Esophagus squamous epithelium (tissue), 5 donors: ENCODE measurements at places on chromosomes 2 and 18.

DNA sequence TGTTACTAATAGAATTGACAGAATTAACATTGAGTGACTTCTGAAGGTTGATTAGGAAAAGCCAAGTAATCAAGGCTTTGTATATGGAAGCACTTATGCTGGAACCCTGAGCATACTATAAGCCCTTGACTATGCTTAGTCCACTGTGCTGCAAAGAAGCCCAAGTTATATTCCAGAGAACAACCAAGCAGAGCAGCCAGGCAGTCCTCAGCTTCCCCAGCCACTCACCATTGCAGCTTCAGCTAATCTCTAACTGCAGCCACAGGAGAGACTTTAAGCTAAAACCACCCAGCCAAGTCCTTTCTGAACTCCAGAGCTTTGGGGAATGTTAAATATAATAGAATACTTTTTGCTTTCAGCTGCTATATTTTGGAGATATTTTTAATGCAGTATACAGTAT, 164.4 kb upstream of the VWC2L start:
- no peak for DNase-seq

DNA sequence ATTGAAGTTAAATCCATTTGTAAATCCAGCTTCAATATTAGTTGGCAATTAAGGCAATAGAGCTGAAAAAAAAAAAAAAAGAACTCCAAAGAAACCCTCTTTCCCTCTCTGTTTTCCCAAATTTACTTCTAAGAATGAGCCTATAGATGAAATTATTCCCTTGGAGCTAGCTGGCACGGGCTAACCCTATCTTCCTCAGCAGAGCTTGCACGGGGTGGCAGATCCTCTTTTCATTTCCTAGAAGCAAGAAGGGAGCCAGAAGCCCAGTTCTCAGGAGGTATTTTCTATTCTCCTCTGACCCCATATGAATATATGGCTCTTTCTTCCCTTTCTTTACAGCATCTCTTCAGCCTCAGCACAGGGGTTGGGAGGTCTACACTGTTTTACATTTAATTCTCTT, 426.0 kb downstream of the TGIF1 start:
- no peak for DNase-seq

- no peak for DNase-seq
Measured at GRCh38 chr18:75161256-75162028, 47.5 kb downstream of the PTGR3 start.

DNA sequence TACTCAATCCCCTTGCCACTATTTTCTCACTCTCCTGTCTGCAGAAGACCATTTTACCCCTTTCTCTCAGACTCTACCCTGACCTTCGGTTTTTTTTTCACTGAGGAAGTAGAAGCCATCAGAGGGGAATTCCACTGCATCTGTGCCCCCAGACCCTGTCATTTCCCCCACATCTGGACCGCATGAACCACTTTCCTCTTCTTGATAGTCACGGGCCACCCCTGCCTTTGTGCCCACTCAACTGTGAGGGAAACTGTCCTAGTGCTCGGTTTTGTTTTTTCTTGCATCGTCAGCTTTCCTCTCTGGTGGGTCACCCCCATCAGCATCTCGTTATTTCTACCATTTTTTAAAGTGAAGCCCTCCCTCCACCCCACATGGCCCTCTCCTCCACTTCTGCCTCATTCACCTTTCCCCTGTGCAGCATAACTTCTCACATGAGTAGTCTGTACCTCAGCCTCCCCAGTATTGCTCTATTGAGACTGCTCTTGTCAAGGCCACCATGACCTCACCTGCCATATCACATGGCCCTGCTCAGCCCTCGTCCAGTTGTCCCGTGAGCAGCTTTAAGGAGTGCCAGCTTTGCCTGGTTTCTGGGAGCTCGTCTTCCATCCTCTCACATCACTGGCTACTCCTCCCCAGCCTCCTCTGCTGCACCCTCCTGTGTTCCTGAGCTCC, 32.4 kb downstream of the TMEM87B start:
- DNase-seq: no peak

GRCh38 chr18:79747156-79747845, 50.4 kb upstream of the KCNG2 start:
- no peak for DNase-seq

- no peak for DNase-seq
Measured at GRCh38 chr18:42758852-42759251, 356.6 kb downstream of the RIT2 start.

DNA sequence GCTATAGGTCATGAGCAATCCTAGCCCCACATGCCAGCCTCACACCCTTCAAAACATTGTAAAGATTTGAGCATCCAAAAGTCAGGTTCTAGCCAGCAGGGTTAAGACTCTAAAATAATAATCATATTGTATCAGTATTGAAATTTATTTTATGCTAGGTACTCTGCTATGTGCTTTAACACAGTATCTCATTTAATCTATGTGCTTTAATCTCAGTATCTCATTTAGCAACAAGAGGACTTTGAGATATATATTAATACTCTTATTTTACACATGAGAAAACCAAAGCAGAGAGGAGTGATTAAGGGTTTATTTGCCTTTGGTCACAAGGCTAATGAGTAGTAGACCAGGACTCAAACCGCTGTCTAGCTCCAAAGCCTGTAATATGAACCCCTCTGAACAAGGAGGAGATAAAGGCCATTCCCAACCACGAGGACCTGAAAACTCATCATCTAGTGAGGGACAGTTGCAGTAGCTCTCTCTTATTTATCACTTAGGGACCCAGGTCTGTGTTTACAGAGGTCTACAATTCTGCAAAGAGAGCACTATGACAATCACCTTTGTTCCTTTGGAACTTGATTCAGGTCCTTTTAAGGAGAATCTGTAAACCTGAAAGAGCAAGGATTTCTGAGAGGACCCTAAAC, 116.5 kb upstream of the SERTAD2 start:
- DNase-seq: no peak

- no peak for DNase-seq
Measured at GRCh38 chr2:66439812-66440542, 5.1 kb downstream of the MEIS1 start.

DNA sequence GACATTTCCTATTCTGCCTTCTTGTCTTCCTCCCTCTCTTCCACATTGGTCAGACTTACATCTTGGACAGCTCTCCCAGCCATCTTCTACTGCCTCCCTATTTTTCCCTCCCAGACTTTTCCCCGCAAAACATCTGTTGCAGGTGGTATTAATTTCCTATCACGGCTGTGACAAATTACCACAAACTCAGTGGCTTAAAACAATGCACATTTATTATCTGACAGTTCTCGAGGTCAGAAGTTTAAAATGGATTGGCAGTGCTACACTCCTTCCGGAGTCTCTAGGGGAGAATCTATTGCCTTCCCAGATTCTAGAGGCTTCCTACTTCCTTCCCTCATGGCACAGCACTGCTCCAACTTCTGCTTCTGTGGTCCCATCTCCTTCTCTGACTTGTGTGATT, 33.3 kb downstream of the STRADB start:
- no peak for DNase-seq

DNA sequence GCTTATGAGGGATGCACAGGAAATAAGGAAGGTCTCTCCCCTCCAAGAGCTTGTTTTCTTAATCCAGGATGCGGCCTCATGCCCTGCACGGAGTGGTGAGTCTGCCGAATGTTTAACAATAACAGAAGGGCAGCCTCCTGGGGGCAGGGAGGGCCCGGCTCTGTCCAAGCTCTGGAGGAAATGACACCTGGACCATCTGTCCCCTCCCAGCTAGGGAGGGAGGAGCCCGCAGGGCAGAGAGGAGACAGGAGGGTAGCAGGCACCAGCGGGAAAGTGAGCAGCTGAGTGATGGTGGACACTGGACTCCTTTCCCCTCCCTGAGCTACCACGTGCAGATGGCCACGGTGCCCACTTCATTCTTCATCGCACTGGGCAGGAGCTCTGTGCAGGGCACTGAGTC, 398.2 kb upstream of the MYT1L start:
- DNase-seq: no peak

GRCh38 chr2:157168501-157168900, 89.0 kb upstream of the GALNT5 start:
- no peak for DNase-seq

GRCh38 chr2:98669675-98670074, 61.3 kb downstream of the MGAT4A start:
- DNase-seq: no peak

DNA sequence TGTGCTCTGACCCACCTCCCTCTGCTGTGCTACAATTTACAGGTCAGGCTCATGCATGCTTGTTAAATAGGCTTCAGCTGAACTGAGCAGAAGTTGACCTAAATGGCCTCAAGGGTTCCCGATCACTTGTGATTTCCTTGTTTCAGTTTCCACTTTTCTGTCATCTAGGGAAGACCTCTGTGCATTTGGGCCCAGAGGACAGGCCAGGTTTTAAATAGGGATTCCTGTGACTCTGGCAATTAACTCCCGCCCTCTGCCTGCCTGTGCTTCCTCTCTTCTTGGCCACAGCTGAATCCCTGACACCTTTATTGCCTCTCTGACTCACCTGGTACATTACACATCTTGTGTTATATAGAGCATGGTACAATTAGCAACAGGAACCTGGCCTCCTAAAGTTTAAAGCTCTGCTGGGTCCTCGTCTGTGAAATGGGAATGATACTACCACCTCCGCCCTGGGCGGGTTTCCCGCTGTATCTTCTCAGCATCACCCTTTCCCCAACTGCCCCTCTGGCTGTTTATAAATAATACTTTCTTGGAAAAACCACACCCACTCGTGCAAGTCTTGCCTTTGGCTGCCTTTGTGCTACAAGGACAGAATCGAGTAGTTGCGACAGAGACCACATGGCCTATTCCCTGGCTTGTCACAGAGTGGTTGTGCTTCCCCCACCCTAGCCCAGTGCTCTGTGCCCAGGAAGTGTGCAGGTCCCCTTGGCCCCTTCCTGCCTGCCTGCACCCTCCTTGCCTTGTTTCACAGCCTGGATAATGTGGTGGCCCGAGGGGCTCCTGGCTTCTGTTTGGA, 7.9 kb downstream of the CABLES1 start:
- DNase-seq: no peak

- DNase-seq: no peak
Measured at GRCh38 chr2:120226316-120226715, 3.1 kb upstream of the TMEM185B start.

DNA sequence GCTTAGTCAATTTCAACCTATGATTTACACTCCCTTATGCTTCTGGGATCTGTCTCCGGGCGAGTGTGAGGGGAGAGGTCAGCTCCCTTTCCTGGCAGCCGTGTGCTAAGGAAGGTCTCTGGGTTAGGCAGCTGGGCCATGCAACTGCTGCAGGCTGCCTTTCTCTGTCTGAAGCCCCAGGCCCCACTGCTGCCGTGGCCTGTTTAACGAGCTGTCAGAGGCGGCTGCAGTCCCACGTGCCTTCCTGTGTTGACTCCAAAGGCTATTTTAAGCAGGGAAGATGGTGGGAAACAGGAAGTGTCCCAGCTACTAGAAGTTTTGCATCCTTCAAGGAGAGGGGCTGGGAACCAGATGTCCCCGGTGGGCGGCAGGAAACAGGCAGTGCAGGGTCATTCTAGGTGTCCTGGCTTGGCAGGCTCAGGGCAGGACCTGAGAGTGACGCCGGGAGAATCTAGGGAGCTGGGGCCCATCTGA, 186.4 kb downstream of the TNS1 start:
- DNase-seq: no peak

- DNase-seq: no peak
Measured at GRCh38 chr2:162731917-162732804, 106.4 kb downstream of the KCNH7 start.

DNA sequence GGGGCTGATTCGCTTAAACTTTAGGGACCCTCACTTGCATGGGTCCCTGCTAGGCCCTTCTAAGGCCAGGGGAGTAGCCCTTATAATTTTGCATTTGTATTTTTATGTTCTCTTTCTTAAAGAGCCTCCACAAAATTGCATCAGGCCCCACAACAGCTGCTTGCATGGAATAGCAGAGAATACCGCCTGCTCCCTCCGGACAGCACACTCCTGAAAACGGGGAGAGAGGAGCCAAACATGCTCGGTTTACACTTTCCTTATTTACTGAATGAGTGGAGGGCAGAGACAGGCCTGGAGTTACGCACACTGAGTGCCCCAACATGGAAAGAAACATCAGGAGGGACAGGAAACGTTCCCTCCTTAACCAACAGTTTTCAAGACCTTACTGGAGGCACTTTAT, 132.2 kb downstream of the ANTXR1 start:
- no peak for DNase-seq

DNA sequence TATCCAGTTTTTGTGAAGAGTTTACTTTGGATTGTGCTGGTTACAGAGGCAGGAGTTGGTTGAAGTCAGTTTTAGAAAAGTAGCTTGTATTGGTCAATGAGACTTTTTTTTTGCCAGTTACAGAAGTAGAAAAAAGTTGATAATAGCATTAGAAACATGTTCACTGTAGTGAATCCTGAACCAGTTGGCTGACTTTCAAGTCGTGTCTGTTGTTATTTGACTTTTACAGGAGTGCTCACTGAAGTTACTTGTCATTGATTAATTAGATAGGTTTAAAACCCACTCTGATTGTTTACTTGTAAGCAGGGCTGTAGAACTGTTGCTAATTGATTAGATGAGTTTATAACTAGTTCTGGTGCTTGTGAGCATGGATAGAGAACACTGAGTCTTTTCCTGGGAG, 312.0 kb upstream of the VWC2L start:
- no peak for DNase-seq

GRCh38 chr2:222174450-222174849, 124.3 kb downstream of the PAX3 start:
- DNase-seq: no peak

DNA sequence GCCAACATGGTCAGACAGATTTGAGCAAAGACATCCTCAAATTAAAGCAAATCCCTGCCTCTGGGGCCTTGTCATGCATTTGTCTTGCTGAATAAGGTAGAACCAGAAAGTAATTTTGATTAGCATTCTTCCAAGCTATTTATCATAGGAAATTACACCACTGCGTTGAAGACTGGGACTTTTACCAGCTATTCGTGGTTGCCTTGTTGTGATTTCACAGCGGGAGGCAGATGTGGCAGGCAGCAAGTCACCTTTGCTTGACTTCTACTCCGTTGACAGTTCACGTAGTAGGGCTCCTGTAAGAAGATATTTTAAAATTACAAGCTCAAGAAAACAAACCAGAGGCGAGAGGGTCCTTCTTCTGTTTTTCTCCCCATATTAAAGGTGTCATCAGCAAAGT, 80.6 kb downstream of the EN1 start:
- DNase-seq: no peak

GRCh38 chr2:241767464-241768250, 9.0 kb upstream of the GAL3ST2 start:
- no peak for DNase-seq

GRCh38 chr2:227853765-227854271, 17.6 kb upstream of the DAW1 start:
- DNase-seq: no peak

DNA sequence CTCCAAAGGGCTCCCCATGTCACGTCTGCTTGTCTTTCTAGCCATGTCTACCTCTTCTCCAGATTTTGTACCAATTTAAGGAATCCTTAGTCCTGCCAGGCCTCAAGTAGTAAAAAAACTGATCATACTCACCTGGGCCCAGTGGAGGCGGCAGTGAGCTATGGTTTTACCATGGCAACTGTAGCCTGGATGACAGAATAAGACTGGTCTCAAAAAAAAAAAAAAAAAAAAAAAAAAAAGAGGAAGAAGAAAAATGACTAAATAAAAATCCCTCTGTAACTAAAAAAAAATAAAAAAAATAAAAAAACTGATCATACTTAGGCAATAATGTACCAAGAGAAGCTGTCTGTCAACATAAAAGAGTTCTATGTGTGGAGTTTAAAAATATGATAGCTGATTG, 221.6 kb downstream of the NR4A2 start:
- no peak for DNase-seq
